ENCODE measurements at places on chromosomes 2 and 18.

GRCh38 chr2:26178746-26179436 is 6.0 kb downstream of the GAREM2 start:
- DNase-seq = no peak

DNA sequence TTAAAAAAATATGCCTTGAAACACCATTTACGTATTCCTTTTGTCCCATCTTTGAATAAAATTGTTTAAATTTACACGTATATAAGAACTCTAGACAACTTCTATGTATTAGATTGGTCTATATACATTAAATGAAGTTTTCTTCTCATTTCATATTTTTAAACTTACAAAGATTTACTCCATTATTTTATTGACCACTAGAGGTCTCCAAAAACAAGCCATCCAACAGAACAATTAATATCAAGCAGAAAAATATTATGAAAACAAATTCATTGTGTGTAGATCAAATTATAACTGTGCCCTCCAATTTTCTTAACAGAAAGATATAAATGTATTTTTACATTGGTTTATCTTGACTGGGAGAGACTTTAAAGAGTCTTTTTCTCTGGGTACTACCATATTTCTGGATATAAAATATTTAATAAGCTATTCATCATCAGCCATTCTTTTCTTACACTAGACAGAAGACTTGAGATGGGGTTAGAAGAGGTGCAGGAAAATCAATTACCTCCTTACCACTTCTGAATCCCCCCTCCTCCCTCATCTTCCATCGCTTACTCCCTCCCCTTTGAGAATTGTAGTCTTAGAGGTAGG is 66.5 kb downstream of the DPP4 start:
- DNase-seq = peak; percentile 54

DNA sequence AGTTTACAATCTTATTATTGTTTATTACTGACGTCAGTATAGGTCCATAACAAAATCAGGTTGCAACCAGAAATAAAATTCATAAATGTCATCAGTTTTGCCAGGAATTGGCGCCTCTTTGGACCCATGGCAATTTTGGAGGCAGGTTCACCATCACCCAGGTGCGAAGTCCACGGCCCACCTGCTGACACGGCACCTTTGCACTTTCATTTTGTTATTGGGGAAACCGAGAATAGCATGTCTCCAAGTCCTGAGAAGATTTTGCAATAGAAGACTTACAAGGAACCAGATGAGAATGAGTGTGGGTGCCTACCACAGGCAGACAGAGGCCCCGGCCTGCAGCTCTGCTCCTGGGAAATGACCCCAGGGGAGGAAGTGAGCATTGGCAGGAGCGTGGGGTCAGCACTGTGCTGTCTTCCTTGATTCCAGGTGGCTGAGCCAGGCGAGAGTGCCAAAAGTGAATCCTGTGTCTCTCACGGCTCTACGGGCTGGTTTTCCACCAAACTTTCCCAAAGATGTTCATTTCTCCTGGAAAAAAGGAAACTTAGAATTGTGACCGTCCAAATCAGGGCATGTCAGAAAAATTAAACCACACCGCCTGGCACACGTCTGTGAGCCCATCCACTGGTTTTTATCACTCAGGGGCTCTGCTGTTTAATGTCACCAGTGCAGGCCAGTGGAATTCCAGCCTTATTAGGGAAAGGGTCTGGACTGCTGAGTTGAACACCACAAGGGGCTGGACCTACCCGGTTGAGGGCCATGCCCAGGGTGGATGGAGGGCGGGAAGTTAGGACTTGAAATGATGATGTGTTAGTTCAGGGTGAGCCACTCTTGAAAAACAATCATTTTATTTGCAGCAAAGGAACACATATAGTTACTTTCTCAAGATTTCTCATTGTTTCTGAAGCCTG is 96.5 kb downstream of the PTGR3 start:
- no peak for DNase-seq

DNA sequence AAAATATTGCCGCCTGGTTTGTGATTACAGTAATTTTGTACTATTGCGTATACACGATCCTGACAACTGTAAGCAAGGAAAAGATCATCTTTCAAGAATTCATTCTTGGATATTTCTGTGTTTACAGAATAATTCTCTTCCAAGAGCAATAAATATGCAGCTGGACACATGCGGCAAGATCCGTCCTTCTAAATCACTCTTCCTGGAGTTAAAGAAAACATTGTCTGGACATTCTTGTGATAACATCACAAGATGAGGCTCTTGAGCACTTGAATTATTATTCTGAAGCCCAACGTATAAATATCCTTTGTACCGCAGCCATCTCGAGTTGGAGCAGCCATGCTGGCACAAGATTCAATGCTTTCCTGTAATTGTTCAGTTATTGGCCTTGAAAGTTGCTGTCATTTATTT is 9.9 kb downstream of the FHL2 start:
- DNase-seq = no peak

DNA sequence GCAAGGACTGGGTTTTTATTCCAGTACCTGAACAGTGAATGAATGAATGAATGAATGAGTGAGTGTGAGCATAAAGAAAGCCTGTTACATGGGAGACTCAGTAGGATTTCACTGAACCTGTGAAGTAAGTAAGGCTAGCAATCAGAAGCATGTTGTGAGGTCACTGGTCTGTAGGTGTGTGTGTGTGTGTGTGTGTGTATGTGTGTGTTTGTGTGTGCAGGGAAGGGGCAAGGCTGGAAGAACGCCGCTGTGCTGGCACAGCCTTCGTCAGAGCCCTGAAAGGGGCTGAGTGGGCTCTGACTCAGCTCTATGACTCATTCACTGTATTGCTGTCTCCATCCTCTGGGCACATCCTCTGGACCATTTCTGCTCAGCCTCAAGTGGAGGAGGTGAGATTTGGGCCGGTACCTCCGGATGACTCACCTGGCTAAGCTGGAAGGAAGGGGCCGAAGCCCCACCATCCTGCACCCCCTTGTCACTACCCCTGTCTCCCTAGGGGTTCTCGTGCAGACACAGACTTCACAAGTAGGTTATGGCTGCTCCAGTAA is 51.4 kb upstream of the MRPL33 start:
- peak; percentile 49 for DNase-seq

DNA sequence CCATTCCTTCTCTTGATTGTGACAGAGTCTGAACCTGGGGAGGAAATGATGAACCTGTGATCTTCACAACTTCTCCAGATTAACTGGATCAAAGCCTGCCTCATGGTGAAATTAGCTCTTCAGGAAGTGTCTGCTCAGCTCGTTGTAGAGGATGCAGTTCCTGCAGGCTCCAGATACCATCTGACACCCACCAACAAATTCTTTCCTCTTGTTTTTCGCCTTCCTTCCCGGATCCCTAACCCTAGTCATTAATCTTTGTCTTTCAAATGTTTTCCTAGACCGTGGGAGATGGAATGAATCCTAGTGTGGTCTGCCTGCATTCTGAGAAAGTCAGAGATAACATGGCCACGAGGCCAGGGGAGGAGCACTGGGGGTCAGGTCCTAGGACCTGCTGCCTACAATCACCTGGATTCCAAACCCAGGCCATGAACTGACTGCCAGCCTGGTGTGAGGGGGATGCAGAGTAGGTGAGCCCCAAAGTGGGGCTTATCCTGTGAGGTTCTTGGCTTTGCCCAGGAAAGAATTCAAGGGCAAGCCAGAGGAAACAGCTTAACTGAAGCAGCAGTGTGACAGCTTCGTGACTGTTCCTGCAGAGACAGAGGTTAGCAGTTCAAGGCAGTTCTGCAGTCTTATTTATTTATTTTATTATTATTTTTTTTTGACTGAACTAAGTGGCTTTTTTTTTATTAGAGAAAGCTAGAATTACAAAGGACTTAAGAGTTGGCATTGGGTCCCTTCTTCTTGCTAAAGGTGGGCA is 67.8 kb downstream of the DIPK1C start:
- DNase-seq = no peak

- DNase-seq = no peak
These were observed 65.3 kb upstream of the DNER start for GRCh38 chr2:229779650-229780049.

DNA sequence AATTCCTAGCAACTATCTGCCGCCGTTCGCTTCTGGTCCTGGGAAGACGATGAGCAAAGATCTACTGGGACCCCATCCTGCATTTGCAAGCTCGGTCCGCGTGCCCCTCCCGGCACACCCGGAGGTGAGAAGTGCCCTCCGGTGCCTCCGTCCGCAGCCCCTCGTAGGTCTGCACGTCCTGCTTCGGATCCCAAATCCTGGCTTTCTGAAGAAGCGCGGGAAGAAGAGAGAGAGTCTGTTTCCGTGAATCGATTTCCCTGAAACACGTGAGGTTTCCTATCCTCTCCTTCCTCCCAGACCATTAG is 5.0 kb upstream of the OSR1 start:
- no peak for DNase-seq

DNA sequence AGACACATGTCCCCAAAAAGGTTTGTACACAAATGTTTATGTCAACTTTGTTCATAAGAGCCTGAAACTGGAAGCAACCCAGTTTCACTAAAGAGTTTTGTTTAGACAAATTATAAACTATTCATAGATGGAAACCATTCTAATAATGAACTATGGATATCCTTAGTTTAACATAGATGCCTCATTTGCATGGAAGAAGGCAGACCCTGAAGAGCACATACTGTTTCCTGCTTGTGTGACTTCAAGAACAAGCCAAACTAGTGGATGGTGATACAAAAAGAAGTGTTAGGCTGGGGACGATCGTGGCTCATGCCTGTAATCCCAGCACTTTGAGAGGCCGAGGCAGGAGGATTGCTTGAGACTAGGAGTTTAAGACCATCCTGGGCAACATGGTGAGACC is 48.1 kb downstream of the ACOXL start:
- DNase-seq = no peak

DNA sequence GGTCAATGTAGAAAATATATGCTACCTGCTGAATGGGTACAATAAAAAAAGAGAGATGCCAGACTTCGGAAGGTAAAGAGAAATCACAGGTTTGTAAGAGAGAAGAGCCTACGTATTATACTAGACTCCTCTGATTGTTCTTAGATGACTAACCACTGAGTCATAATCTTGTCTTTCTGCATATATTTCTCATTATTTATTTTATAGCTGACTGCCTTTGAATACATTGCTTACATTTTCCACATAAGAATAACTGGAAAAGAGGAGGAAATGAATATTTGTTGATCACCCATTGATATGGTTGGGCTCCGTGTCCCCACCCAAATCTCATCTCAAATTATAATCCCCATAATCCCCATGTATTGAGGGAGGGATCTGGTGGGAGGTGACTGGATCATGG is 90.3 kb upstream of the RAB27B start:
- no peak for DNase-seq

DNA sequence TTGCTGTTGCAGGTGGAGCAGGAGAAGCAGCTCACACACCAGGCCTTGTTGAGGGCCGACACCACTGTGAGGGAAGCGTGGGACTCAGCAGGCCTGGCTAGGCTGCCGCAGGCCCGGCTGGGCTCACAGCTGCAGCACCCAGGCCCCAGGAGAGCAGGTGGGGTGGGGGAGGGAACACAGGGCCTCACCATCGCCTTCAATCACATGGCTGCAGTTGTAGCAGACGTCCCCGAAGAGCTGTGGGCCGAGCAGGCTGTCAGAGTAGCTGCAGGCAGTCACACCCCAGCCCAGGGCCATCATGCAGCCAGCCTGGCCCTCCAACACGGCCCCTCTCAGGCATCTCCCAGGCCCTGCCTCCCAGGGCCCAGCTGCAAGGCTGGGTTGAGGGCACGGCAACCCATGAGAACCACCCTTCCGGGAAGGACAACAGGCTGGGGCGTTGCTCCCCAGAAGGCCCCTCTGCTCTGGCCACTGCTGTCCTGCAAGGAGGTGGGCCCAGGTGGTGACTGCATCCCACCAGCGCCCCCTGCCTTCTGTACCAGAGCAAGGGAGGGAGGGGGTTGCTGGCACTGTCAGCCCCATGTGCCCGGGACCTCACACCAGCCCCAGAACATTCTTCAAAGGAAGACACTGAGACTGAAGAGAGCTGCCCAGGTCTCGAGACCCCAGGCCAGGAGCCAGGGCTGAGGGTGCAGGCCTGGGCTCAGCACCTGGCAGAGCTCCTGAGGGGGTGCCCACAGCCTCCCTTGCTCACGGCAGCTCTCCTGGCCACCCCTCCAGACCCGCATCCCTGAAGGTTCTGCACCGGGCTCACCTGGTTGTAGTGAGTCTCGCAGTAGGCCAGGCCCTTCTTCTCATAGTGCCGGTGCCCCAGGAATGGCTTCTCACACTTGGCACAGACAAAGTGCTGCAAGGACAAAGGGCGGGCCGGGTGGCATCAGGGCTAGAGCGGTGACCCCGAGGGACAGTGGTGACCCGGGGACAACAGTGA is 5.6 kb upstream of the GPR17 start:
- peak; percentile 24 for DNase-seq

GRCh38 chr2:32166115-32166574 is 481 bp downstream of the SLC30A6 start:
- no peak for DNase-seq

- no peak for DNase-seq
These were observed 61.6 kb downstream of the DNMT3A start for GRCh38 chr2:25280051-25280687.

All from CD4-positive, alpha-beta T cell treated with Interferon alpha-2 for 1 hour (primary cell).